ENCODE measurements at places on chromosomes 2 and 18.

DNA sequence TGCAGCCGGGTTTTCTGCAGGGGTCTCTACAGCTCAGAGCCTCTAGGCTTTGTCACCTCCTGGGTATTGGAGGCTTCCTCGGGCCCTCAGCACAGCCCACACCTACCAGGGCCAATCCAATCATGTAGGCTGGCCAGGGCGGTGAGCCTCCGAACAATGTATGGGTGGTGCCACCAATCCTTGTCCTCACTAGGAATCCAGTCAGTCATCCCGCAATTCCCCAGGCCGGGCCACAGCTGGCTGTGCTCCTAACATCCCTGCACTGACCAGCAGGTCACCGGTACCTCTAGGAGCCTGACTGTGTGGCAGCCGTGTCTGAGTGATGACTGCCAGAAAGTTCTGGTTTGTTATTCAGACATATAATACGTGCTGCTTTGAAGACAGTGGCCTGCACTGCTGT lies 129.4 kb downstream of the SH3RF3 start:
- DNase-seq = no peak

DNA sequence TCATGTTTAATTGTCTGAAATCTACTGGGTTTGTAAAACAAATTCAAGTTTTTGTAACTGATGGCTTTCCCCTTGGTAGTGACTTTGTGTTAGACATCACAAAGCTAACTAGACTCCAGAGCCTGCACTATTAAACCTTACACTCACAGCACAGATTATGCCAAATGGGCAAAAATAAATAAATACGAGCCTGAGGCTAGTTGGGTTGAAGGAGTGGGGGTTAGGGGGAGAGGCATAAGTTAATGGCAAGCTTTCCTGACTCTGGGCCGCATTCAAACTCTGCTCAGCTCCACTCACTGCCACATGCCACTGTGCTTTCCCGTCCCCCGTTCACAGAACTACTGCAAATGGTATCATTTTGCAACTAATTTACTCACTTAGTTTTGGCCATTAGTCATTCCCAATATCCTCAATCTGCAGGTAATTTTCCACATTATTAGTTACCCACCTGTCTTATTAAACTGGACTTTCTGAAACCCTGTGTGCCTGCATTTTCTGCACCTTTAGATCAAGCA lies 1079.9 kb upstream of the PIK3C3 start:
- DNase-seq = no peak

GRCh38 chr2:202099515-202099914 lies 26.5 kb downstream of the KIAA2012 start:
- DNase-seq = no peak

- no peak for DNase-seq
Observed at GRCh38 chr18:74342416-74343043, 26.9 kb downstream of the C18orf63 start.

- no peak for DNase-seq
Observed at GRCh38 chr2:215536510-215536909, 100.6 kb upstream of the FN1 start.

GRCh38 chr18:36365836-36366775 lies 68.6 kb downstream of the FHOD3 start:
- DNase-seq = no peak

GRCh38 chr2:43165378-43166069 lies 60.9 kb downstream of the ZFP36L2 start:
- no peak for DNase-seq

DNA sequence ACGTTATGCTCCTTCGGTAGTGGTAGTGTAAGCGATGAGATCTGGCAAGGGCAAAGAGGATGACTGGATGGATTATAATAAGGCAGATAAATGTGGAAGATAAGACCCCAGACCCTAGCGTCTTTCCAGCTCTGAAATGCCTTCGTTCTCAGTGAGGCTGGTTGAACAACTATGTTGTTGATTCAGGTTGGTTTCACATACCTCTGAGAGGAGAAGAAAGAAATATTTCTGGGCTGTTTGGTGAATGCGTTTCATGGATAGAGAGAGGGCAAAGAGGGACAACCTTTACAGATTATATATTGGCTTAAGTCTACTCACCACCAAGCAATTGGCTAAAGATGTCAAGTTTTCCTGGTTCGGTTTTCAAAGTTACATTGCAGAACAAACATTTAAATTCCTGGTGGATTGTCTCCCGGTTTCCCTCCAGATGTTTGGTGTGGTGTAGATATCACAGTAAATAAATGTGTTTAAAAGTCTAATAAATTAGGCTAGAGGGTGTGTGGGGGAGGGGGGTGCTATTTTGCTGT lies 190.1 kb upstream of the GLI2 start:
- no peak for DNase-seq

GRCh38 chr2:168145426-168146310 lies 101.7 kb downstream of the STK39 start:
- DNase-seq = no peak

DNA sequence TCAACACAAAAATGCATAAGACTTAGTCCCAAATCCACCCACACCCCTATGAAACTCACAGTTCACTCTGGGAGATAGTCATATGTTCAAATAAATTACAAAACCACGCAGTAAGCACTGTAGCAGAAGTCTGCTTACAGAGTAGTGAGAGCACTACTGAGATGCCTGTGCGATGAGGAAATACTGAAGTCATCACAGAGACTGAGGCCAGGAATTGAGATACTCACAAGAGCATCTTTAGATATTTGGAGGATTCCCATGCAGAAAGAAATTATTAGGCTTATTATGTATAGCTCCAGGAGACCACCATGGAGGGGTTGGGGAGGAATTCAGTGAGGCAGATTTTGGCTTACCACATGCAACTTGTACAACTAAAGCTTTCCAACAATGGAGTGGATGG lies 82.3 kb downstream of the ANTXR1 start:
- DNase-seq = no peak

- no peak for DNase-seq
Observed at GRCh38 chr2:217313386-217313785, 453.5 kb upstream of the TNP1 start.

DNA sequence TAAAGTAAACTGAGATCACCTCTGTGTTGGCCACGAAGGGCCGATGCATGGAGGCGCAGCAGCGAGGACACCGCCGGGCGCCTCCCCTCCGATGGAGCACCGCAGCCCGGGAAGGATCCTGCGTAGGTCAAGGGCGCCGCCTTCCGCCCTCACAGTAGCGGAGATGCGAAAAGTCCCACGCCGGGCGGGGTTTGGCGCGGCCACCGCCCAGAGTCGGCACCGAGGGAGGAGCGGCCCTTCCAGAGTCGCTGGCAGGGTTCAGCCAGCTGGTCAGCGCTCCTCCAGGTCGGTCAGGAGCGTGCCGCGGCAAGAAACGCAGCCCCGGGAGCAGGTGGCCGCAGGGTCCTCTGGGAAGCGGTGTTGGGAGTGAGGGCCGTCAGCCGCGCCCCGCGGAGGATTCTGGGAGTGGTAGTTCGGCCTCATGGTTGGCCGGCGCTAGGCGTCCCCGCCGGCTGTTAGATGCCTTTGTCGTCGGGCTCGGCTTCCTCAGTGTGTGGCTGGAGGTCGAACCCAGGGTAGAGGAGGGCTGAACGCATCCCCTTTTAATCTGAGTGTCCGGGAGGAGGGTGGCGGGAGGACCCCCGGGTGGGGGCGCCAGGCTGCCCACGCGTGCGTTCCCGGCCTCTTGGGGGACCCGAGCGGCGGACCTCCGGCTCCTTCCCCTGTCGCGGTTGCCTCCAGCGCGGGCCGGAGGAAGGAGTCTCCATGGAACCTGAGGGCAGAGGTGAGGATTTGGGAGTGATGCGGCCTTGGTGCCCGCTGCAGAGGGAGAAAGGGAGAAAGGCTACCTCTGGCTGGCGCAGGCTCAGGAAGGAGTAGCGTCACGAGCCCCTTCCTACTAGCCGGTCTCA lies at the start of gene ZNF892:
Gene ZNF892 (plus strand): TSS at position 411 of the 851 bp plus-strand sequence. CDS start 295 bp downstream, at position 706.
- DNase-seq = peak; percentile 55

- no peak for DNase-seq
Observed at GRCh38 chr2:127893494-127893893, 7.7 kb upstream of the AMMECR1L start.

DNA sequence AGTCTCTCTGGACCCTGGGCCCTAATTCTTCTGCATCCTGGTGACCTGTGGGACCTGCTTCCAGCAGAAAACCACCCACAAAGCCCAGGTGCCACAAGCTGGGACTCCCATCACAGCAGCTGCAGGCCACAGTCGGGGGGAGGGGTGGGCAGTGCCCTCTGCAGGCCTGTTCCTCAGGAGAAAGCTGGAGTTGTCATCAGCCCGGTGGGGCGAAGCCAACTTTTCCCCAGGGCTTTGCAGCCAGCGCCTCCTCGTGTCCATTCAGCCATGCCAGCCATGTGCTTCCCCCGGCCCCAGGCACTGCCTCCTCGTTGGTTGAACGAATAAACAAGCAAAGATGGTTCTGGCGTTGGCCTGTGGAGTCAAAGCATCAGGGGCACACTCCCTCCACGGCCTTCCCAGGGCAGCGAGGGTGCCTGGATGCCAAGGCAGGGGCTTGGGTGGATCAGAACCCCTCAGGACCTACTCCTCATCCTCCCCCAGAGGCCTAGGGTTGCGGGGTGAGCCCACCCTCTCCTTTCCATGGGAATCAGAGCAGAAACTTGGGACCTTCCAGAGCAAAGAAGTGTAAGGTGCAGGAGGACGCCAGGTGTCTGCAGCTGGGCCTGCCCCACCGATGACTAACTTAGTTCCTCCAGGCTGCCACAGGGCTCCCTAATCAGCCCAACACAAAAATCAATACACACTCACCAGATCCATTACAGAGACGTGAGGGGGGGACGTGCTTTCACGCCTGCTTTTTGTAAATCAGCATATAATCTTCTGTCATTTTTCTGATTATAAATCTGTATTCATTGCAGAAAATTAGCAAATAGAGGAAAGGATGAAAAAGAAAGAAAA lies 75.7 kb upstream of the RAB6C start:
- DNase-seq = no peak

DNA sequence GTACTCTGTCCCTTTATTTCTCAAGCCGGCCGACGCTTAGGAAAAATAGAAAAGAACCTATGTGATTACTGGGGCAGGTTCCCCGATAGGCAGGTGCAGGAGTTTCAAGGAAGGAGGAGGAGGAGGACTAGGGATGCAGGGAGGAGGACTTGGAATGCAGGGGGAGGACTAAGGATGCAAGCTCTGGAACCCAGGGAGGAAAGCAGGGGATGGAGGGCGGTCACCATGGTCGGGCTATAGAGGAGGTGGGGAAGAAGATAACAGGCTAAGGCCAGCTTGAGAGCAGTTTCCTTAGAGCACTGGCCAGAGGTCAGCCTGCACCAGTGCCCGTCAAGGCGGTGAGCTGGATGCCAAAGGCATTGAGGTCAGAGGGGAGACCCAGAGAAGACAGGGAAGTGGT lies 18.7 kb upstream of the B3GNT7 start:
- no peak for DNase-seq

GRCh38 chr2:145020694-145021093 lies 500.8 kb upstream of the ZEB2 start:
- no peak for DNase-seq

DNA sequence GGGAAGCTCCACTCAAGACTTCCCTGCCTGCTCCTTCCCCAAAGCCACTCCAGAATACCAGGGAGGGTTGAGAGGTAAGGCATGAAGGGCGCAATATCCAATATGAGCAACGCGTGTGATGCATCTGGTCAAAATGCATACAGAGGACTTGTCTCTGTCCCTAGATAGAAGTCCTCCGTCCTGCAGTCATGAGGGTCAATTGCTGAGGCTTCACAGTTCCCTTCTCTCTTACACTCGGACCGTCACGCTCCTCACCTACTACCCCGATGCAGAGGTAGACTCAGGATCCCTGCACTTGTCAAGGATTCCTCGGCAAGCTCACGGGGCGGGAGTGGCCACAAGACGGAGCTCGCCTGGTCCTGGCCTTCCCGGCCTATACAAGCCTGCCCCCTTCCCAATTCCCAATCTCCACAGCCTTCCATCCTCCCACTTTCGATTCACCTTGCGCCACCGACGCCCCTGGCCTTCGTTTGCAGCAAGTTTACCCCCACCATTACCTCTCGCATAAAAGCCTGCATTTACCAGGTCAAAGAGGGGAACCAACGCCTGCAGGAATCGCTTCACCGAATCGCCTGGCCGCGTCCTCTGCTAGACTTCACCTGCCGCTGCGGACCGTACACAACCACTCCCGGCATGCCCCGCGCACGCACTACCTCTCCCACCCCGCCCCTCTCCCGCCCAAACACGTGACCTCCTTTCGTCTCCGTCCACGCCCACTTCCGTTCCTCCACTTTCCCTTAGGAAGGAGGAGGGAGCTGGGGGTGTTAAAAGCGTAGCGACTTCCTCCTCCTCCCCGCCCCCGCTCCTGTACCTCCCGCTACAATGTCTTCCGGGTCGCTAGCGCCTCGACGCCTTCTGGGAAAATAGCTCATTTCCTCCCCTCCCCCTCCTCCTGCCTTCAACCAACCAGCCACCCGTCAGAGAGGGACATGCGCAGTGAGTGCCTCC lies at the start of gene ORC4:
Gene ORC4 (minus strand): TSS at position 627 of the 948 bp plus-strand sequence. CDS start 44,779 bp downstream, outside the sequence.
- DNase-seq = peak; percentile 97

DNA sequence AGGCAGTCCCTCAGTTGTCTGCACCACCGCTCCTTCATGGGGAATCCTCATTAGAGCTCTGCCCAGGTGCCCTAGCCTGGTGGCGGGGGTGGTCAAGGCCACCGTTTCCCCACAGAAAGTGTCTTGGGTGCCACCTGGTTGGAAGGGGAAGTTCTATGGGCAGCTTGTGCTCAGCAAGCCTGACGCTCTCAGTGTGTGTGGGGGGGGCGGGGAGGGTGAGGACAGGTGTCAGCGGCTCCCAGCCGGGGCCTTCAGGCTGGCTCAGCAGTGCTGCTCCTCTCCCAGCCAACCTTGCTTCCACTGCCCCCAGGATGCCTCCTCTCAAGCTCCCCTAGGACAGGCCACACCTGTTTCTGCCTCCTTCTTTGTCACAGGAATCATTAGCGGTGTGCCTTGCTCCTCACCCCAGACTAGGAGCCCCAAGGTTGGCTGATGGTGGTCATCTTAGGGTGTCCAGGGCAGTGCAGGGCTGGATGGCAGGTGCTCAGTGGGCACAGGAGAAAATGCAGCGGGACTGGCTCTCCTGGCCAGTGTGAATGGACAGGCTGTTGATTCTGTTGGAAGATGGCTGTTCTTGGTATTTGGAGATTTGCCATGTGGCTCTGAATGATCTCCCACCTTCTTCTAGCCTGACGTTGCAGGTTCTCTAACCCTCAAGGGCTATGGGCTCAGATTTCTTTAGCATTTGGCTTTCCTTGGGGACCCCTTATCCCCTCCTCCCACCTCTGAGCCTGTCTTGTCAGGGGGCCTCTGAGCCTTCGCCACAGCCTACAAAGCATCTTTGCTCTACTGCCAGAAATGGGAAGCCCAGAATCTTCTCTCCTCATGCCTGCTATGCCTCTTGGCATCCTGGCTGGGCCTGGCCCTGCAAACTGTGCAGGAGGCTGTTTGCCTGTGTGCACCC lies 185.8 kb upstream of the HS6ST1 start:
- DNase-seq = no peak
